ENCODE measurements at places on chromosomes 6 and 20.

DNA sequence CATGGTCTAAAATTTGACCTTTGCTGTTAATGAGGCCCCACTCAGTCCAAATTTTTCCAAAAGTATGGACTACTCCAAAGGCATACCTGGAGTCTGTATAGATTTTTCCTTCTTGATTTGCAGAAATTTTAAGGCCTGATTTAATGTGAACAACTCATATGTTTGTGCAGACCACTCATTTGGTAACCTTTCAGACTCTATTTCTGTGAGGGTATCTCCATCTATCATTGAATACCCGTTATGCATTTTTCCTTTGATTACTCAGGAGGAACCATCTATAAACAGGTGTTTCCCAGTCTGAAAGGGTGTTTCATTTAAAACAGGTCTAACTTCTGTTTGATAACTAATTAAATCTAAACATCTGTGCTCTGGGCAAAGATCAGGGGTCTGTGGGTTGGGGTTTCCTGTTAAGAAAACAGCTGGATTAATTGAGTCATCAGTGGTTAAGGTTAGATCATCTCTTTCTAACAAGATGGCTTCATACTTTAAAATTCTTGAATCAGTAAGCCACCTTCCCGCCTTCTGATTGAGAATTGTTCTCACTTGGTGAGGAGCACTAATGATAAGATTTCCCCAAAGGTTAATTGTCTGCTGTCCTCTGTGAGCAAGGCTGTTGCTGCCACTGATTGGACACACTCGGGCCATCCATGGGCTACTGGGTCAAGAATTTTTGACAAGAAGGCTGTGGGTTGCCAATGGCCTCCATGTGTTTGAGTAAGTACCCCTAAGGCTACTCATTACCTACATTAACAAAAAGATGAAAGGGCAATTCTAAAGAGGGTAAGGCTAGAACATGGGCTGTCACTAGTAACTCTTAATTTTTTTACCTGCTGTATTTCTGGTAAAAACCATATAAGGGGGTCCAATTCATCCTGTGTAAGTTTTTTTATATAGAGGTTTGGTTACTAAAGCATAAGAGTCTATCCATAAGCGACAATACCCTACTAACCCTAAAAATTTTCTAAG, 24.1 kb downstream of the HLA-B start:
- no peak for DNase-seq

GRCh38 chr20:37392441-37393195, 46.7 kb downstream of the SRC start:
- no peak for DNase-seq

- no peak for DNase-seq
These were observed 67.2 kb downstream of the CEBPB start for GRCh38 chr20:50257860-50258259.

DNA sequence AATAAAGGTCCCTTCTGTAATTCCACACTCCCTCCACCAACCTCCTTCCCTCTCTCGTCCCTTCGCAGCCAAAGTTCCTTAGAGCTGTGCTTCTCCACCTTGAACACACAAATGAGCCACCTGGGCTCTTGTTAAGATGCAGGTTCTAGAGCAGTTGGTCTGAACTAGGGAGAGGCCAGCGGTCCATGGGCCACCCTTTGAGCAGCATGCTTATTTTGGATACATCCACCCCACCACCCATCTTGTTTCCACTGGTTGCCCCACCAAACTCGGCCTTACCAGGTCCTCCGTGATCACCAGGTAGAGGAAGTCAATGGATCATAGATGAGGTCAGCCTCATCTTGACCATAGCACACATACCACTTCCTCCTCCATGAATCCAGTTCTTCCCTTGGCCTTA, 7.3 kb upstream of the BPIFA2 start:
- DNase-seq: no peak

DNA sequence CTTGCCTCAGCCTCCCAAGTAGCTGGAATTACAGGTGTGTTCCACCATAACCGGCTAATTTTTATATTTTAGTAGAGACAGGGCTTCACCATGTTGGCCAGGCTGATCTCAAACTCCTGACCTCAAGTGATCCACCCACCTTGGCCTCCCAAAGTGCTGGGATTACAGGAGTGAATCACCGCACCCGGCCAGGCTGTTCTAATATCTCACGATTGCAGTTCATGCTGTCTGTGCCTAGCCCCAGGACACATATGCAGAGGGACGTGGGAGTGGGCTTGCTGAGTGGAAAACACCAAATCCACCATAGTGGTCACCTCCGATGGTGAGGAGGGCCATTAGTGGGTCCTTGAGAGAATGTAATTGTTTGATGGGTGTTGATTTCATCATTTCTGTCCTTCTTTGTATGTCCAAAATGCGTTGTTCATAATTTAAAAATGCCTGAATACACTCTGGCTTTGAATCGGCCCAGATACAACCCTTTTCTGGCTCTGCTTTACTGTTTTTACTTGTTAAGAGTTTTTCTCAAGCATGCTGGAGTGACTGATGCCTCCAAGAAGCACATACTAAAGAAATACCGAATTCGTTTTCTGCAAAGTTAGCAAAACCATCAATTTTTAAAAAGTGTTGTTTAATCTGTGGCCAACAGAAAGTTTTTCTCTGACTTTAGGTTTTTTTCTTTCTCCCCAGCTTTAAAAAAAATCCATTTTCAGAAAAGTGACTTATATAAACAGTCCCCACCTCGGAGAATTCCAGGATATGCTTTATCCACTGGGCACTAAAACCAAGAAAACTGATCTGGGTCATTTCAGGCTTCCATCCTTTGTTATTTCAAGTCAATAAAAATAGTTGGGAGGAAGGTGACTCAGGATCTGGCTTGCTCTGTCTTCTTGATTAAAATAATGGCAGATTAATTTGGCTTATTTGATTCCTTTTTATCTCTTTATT, 18.8 kb upstream of the RALGAPA2 start:
- DNase-seq: no peak

DNA sequence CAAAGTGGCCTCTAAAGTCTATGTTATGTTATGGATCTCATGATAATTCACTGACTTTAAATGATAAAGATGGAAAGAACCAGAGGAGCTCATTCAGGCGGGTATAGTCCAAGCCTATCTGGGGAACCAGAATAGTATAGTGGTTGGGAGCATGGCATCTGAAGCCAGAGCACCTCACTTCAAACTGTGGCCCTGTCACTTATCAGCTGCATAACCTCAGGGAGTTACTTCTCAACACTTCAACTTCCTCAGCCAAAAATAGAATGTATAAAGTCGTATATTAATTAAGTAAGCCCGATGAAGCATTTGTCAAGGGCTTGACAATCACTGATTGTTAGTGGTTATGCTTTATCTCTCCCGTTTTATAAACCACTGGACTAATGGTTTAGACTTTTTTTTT, 112.7 kb downstream of the RTN4IP1 start:
- no peak for DNase-seq

- no peak for DNase-seq
These were observed 1.1 kb downstream of the ARG1 start for GRCh38 chr6:131574133-131574532.

- no peak for DNase-seq
These were observed 121.2 kb downstream of the THBS2 start for GRCh38 chr6:169132352-169132940.

DNA sequence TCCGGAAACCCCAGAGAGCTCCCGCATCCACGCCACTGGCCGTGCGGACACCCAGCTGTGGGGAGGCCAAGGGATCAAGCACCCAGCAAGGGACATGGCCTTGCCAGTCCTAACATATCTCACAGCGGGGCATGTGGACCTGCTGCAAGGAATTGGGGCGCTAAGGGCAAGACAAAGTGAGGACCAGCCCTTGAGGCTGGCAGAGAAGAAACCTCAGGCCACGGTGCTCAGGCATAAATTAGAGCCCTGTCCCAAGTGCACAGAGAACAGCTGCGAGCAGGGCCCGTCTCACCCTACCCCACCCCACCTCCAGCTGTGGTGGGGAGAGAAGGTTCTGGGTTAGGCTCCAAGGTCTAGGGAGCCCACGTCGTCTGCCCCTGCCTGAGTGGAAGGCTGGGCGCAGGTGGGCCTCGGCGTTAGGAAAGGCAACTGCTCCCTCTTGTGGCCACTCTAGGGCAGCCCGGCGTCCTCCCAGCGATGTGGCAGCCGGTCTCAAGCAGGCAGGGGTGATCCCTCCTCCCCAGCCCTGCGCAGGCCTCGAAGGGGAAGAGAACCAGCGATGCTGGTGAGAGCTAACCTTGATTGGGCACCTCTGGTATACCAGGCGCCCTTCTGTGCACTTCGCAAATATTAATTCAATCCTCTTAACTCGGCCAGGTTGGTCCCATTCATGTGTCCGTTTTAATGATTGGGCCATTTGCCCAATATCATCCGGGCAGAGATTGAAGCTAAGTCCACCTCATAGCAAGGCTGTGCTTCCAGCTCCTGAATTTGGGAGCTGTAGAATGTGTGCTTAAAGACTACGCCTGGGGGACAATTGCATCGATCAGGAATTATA, 235.8 kb downstream of the NFATC2 start:
- DNase-seq: peak; percentile 7

GRCh38 chr6:148429423-148429822, 86.8 kb downstream of the SASH1 start:
- no peak for DNase-seq

DNA sequence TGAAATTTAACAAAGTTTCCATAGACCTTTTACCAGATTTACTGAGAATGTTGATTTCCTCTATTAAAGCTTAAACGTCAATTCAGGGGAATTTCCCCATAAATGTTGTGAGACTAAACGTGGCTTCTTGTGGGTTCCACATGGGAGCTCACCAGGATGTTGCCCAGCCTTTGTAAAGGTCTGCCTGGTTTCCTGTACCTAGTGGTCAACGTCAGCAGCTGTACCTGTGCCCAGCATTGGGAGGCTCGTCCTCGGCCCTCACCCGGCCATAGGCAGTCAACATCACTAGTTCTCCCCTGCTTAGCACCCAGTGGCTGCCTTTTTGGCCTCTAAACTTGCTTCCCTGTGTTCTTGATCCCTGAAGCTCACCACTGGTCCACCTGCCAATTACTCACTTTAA, 22.1 kb upstream of the CD83 start:
- no peak for DNase-seq

- DNase-seq: no peak
These were observed 191.9 kb upstream of the SLC35B3 start for GRCh38 chr6:8627085-8627861.

GRCh38 chr6:54897462-54898189, 51.1 kb downstream of the FAM83B start:
- no peak for DNase-seq

DNA sequence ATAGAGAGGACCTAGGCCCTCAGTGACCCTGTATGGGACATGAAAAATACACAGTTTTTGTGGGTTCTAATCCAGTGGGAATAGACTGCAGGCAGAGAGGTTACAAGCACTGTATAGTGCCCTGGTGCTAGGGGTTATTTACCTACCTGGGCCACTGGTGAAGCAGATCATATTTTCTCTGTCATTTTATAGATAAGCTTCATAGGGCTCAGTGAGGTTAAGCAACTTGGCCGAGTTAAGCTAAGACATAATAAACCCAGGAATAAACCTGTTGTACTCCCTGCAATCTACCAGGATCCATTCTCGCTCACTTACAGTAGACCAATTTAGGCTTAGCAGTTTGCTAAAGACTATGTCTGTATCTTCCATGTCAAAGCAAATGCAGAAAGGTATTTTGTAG, 340.6 kb upstream of the KHDRBS2 start:
- no peak for DNase-seq

DNA sequence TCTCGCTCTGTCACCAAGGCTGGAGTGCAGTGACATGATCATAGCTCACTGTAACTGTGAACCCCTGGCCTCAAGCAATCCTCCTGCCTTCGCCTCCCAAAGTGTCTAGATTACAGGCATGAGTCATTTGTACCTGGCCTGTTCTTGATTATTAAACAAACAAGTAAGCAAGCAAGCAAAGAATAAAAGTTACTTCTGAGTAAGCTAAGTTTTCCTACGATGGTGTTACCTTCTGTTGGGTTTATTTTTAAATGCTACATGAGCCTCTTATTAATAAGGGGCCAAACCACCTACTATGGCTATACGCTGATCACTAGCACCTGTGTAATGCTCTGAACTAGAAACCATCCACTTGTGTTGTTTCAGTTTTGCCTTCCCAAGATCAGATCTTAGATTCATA, 50.8 kb downstream of the IL22RA2 start:
- no peak for DNase-seq

DNA sequence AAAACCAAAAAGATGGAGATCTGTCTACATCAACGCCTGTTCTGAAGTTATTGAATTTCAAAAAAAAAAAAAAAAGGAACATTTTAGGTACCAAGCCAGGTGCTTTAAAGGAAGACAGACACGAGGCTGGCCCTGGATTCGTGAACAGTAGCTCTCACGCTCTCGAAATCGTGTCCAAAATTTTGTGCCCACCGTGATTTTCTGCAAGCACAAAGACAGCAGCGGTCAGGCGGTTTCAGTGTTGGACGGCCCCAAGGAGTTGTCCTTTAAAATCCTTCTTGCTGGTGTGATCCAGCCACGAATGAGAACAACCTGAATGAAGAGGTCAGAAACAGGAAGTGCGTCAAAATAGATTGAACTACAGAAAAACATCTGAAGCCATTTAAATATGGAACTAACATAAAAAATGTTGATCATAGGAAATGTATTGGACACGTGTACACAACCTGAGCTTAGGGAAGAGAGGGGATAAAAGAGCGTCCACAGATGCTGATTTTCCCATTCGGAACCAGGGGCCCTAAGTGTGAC, 78.2 kb downstream of the THBS2 start:
- DNase-seq: no peak

GRCh38 chr6:6246544-6246943, 73.9 kb downstream of the F13A1 start:
- DNase-seq: no peak

DNA sequence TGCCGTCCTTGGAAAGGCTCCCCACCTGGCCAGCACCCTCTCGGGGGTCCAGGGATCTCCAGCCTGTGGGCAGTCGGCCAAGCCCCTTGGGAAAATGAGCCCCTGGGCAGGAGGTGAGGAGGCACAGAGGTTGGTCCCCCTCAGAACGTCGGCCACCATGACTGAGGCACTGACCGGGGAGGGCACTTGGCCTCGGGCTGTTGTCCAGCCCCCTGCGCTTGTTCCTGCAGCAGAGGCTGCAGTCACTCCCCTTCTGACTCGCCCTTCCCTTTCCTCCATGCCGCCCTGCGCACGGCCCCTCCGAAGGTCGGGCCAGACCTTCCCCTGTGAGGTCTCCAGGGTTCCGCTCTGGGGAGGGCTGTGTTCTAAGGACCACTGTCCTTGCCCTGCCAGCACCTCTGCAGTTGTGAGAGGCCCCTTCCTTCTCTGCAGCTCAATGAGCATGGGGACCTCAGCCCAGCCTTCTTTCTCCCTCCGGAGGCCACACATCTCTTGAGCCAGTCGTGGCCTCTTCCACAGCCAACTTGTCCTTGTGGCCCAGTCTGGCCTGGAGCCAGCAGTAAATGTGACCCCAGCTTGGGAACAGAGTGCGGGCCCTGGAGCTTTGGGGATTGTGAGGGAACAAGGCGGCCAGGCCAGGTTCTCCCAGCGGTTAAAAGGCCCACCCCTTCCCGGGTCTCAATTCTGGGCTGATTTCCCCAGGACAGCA, 195.5 kb downstream of the DLL1 start:
- DNase-seq: no peak
